Tongue (tissue), 3 donors: ENCODE measurements at places on chromosomes 11 and 22. TPM values are rescaled to one million over a fixed set of nuclear protein-coding genes. Genes with fewer than 3 reads are reported as not detected.

DNA sequence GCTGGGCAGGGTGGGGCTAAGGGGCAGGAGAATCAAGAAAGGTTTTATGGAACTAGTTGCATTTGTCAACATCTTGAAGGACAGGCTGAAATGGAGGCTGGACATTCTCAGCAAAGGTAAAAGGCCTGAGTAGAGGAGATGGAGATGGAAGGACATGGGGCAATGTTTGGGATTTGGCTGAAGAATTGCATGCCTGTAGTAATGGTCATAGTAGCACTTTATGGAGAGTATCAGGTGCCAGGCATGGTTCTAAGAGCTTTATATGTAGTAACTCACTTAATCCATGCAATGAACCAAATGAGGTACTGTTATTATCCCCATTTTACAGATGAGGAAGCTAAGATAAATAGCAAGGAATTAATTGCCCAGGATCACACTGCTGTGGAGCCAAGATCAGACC lies 23.9 kb downstream of the BMAL1 start:
- DNase-seq, result no peak

- DNase-seq, result no peak
Observed at GRCh38 chr22:19146215-19146968, 1.9 kb upstream of the ESS2 start.

- DNase-seq, result no peak
Observed at GRCh38 chr11:35127619-35128018, 11.4 kb upstream of the CD44 start.

Gene RAG1
- total RNA-seq, result 2.2 TPM

Gene YPEL1
- 9.1 TPM for total RNA-seq

DNA sequence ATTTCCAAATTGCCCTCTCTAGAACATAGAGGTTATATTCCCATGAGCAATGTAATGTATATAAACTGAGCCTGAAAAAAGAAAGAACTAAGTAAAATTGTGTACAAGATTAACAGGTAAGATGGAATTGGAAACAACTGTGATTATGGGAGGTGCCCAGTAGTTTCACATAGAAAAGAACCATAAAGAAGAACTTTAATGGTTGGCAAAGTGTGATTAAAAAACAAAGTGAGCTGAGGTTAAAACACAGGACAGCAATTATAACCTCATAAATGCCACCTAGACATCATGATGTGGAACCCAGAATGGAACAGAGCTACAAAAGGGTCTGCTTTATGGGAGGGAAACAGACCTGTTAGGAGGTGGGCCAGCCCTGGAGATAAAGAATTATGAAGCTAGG lies 58.6 kb downstream of the CYB5R2 start:
- no peak for DNase-seq

- DNase-seq, result peak; percentile 66
Observed at GRCh38 chr22:23790819-23791737, 4.3 kb downstream of the SMARCB1 start.

GRCh38 chr11:63015521-63016215 lies at the start of gene SLC22A8:
TSS of gene SLC22A8 (minus strand) at chr11:63015841. CDS start at chr11:63014958, 883 bp downstream.
- DNase-seq, result peak; percentile 37
